ENCODE measurements at places on chromosomes 3 and 15. TPM values are rescaled to one million over a fixed set of nuclear protein-coding genes. Genes with fewer than 3 reads are reported as not detected.

The CELF6 gene
- 0.18 TPM for total RNA-seq

The TCAIM gene
- total RNA-seq = 19.3 TPM

The CPNE4 gene
- total RNA-seq = not detected

The NR2F2 gene
- not detected for total RNA-seq

GRCh38 chr15:37098468-37099318 lies 1.7 kb downstream of the MEIS2 start:
- H3K36me3 ChIP-seq = peaks cover 17% of the 10 kb centered on the region
- peaks cover 88% of the 10 kb centered on the region for H3K27me3 ChIP-seq
- no peak overlapping the region for H3K27ac ChIP-seq

GRCh38 chr15:53808058-53808706 lies 48.7 kb upstream of the WDR72 start:
- no peaks in the 10 kb centered on the region for H3K36me3 ChIP-seq
- no peak overlapping the region for H3K27ac ChIP-seq
- H3K4me1 ChIP-seq = peaks cover 2% of the 10 kb centered on the region

- H3K4me1 ChIP-seq = peaks cover 14% of the 10 kb centered on the region
- DNase-seq = no peak
- peaks cover 10% of the 10 kb centered on the region for H3K36me3 ChIP-seq
- no peak overlapping the region for H3K4me3 ChIP-seq
Observed at GRCh38 chr3:171383206-171384018, 76.8 kb downstream of the TNIK start.

GRCh38 chr3:112982710-112983109 lies 7.8 kb upstream of the CD200R1 start:
- H3K27me3 ChIP-seq = peaks cover 1% of the 10 kb centered on the region
- H3K4me1 ChIP-seq = peaks cover 52% of the 10 kb centered on the region
- no peak for DNase-seq
- no peak overlapping the region for H3K4me3 ChIP-seq
- H3K27ac ChIP-seq = no peak overlapping the region
